Dermis microvascular lymphatic vessel endothelial cell (primary cell): ENCODE measurements at places on chromosomes 7 and 10. TPM values are rescaled to one million over a fixed set of nuclear protein-coding genes. Genes with fewer than 3 reads are reported as not detected.

The LIPJ gene
- not detected in 2 replicates for total RNA-seq

The MXI1 gene
- 5.3 and 9.6 TPM in 2 replicates for total RNA-seq

The CHN2 gene
- total RNA-seq: 0.63 and 0.90 TPM in 2 replicates

The XRCC2 gene
- total RNA-seq: 2.0 and 3.7 TPM in 2 replicates

The ZNF503 gene
- 0.26 and 1.4 TPM in 2 replicates for total RNA-seq

The CNOT4 gene
- 5.8 and 7.3 TPM in 2 replicates for total RNA-seq

The CALML5 gene
- total RNA-seq: not detected in 2 replicates

The ATP6V0A4 gene
- under 0.01 and 0.25 TPM in 2 replicates for total RNA-seq

The CPXM2 gene
- total RNA-seq: 0.25 and 0.26 TPM in 2 replicates

The IDI2 gene
- total RNA-seq: not detected in 2 replicates

The ECHS1 gene
- total RNA-seq: 72.3 and 75.7 TPM in 2 replicates

The SPDYE2 gene
- total RNA-seq: not detected in 2 replicates

The PTPN20 gene
- total RNA-seq: 0.13 and 0.76 TPM in 2 replicates

The CRYGN gene
- not detected in 2 replicates for total RNA-seq

The DGKI gene
- total RNA-seq: 0.64 and 3.5 TPM in 2 replicates

The GCK gene
- total RNA-seq: 0.26 and 0.38 TPM in 2 replicates

The NPC1L1 gene
- total RNA-seq: not detected in 2 replicates

The STEAP1B gene
- total RNA-seq: 2.9 and 10.9 TPM in 2 replicates

The NEURL1 gene
- under 0.01 TPM in 2 replicates for total RNA-seq

The CASD1 gene
- 13.8 and 13.9 TPM in 2 replicates for total RNA-seq

The RTKN2 gene
- under 0.01 TPM in 2 replicates for total RNA-seq

The INMT gene
- under 0.01 TPM in 1 of 2 replicates, not detected in the other for total RNA-seq

The RBP3 gene
- not detected in 2 replicates for total RNA-seq

The COBL gene
- under 0.01 TPM in 2 replicates for total RNA-seq

The FAM241B gene
- total RNA-seq: 0.25 and 0.39 TPM in 2 replicates

The RSPH10B2 gene
- total RNA-seq: 0.39 and 2.3 TPM in 2 replicates

The ERVW-1 gene
- not detected in 2 replicates for total RNA-seq

The PNLIPRP1 gene
- not detected in 2 replicates for total RNA-seq

The KIAA1217 gene
- 9.1 and 11.1 TPM in 2 replicates for total RNA-seq

The MKX gene
- total RNA-seq: under 0.01 TPM in 1 of 2 replicates, not detected in the other

The SNX10 gene
- 2.7 and 3.3 TPM in 2 replicates for total RNA-seq

The GRID1 gene
- total RNA-seq: under 0.01 TPM in 1 of 2 replicates, not detected in the other

The AFAP1L2 gene
- 0.76 and 1.2 TPM in 2 replicates for total RNA-seq

The TRIM24 gene
- total RNA-seq: 6.2 and 11.0 TPM in 2 replicates

The LRRC61 gene
- 3.7 and 4.8 TPM in 2 replicates for total RNA-seq

The METTL2B gene
- 20.1 and 22.6 TPM in 2 replicates for total RNA-seq

The CCDC146 gene
- 0.26 and 1.5 TPM in 2 replicates for total RNA-seq

The R3HCC1L gene
- 8.1 and 10.5 TPM in 2 replicates for total RNA-seq

The SLC13A4 gene
- not detected in 2 replicates for total RNA-seq

The STRIP2 gene
- total RNA-seq: 2.3 TPM in 2 replicates

The ADCYAP1R1 gene
- total RNA-seq: under 0.01 TPM in 2 replicates

The NKX6-2 gene
- not detected in 2 replicates for total RNA-seq

The NAT16 gene
- not detected in 2 replicates for total RNA-seq

The CTBP2 gene
- total RNA-seq: 84.0 and 133 TPM in 2 replicates

The CYP3A4 gene
- not detected in 2 replicates for total RNA-seq

The TCF7L2 gene
- 1.3 and 2.1 TPM in 2 replicates for total RNA-seq
